ENCODE measurements at places on chromosomes 1 and 21.

DNA sequence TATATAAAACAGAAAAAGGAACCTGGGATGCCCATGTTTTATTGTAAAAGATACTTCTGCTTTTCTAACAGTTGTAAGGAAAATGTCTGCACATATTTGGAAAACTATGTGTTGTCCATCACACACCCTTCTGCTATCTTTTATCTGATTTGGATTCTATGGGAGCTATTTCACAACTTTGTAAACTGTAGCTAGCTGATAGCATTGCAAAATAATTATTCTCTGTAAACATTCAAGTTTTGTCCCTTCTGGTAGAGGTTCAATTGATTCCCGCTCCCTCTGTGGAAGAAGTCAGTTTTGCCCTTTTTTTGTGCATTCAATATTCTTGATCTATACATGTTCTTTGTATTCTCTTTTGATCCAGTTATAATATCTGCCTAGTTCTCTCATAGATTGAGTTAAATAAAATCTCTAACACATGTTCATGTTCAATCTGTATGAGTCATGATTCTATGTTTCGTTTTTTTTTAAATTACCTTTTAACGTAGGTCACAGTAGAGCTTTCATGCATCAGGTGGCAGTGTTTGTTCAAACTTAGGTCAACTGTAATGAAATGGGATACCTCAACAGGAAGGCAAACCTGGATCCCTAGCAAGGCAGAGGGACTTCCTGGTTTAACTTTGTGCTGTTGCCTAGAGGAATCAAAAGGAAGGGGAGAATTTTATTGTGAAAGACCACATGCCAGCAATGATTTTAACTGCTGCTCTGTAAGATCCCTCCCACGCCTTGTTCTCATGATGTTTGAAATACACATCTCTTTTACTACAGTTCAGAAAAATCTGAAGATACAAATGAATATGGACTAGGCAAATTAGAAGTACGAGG, 26.0 kb upstream of the BCL9 start:
- DNase-seq = no peak

DNA sequence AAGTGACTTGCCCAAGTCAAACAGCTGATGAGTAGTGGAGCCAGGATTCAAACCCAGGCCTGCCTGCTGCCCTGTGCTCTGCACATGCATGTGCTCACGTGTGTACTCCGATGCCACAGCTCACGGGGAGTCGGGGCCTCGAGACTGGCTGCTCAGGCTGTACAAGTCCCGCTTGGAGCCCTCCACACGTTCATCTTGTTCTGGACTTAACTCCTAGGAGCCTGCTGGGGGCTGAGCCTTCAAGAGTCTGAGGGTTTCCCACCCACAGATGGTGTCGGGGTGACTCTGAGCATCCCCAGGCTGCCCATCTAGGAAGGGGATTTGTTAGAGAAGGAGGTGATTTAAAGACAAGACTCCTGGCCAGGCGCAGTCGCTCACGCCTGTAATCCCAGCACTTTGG, 35.7 kb upstream of the KDM4A start:
- no peak for DNase-seq

DNA sequence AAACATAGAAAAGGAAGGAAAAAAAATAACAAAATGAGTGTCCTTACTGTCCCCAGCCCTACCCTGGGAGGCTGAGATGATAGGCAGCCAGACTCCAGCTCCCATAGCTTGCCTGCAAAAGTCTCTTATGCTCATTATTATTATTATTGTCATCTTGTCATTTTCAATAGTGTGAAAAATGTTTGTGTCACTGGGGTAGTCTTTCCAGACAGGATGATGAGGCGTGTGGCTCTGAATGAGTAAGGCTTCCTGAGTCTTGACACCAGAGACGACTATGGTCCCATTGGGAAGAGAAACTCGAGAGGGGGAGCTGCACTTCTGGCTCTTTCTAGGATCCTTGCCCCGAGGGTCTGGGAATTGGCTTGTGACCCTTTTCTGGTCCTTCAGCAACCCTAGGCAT, 1.1 kb upstream of the CYB561D1 start:
- no peak for DNase-seq

DNA sequence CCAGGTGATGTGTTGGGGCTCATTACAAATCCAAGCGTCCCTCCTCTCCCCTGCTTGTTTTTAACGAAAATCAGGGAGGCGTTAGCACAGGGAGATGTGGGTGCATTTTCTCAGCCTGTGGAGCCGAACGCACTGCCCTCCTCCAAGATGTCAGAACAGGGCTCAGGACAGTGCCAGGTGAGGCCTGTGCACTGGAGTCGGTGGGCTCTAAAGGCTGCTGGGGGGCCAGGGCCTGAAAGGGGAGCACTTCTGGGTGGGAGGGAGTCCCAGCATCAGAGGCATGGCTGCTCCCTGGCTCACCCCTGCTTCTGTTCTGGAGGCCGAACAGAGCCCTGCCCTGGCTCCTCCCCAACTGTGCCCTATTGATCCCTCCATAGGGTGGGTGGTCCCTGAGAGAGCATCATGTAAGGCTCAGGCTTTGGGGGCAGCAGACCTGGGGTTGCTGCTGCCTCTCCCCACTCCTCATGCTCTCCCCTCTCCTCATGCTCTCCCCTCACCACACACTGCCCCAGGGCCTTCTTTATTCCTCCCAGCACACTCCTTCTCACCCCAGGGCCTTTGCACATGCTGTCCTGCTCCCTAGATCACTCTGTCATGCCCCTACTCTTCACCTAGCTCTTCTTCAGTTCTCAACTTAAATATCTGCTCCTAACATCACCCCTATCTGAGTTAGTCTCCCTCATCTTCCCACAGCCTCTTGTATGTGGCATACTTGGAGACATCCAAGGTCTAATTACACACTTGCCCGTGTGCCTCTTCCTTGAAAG, 725.2 kb downstream of the PTPRU start:
- DNase-seq = no peak

DNA sequence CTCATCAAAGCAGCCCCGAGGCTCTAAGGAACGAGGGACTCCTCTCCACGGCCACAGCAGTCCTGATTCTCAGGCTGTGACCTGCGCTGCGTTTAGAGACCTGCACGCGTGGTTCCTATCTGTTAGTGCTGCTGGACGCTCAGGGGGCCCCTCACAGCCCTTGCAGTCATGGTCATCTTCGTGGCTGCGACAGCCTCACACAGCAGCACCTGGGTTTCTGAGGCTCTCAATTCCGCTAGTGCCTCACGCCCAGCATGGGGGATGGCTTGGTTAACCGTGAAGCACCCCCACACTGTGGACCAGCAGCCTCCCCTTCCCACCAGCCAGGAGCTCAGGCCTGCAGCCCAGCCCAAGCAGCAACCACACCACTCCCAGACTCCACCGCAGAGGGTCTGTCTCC, 7.8 kb downstream of the MORN1 start:
- no peak for DNase-seq

- no peak for DNase-seq
Measured at GRCh38 chr1:229420765-229421164, 13.1 kb downstream of the ACTA1 start.

DNA sequence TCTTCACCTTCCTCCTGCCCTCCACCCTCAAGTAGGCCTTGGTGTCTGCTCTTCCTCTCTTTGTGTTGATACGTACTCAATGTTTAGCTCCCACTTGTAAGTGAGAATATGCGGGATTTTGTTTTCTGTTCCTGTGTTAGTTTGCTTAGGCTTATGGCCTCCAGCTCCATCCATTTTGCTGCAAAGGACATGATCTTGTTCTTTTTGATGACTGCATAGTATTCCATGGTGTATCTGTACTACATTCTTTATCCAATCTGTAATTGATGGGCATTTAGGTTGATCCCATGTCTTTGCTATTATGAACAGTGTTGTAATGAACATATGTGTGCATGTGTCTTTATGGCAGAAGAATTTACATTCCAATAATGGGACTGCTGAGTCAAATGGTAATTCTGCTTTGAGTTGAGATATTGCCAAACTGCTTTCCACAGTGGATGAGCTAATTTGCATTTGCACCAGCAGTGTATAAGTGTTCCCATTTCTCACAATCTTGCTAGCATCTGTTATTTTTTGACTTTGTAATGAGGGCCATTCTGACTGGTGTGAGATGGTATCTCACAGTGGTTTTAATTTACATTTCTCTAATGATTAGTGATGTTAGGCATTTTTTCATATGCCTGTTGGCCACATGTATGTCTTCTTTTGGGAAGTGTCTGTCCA, 272.7 kb downstream of the SDCCAG8 start:
- no peak for DNase-seq

DNA sequence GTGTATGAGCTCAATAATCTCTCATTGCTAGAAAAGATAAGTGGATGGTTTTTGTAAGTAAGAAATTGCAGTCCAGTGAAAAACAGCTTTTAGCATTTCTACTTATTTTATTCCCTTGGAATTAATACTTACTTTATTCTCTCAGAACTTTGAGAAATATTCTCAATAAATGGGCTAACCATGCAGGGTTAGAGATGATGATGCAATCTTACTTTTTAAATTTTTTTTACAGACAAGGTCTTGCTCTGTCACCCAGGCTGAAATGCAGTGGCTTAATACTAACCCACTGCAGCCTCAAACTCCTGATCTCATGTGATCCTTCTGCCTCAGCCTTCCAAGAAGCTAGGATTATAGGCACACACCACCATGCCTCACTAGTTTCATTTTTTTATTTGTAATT, 440.8 kb upstream of the ZP4 start:
- DNase-seq = no peak

DNA sequence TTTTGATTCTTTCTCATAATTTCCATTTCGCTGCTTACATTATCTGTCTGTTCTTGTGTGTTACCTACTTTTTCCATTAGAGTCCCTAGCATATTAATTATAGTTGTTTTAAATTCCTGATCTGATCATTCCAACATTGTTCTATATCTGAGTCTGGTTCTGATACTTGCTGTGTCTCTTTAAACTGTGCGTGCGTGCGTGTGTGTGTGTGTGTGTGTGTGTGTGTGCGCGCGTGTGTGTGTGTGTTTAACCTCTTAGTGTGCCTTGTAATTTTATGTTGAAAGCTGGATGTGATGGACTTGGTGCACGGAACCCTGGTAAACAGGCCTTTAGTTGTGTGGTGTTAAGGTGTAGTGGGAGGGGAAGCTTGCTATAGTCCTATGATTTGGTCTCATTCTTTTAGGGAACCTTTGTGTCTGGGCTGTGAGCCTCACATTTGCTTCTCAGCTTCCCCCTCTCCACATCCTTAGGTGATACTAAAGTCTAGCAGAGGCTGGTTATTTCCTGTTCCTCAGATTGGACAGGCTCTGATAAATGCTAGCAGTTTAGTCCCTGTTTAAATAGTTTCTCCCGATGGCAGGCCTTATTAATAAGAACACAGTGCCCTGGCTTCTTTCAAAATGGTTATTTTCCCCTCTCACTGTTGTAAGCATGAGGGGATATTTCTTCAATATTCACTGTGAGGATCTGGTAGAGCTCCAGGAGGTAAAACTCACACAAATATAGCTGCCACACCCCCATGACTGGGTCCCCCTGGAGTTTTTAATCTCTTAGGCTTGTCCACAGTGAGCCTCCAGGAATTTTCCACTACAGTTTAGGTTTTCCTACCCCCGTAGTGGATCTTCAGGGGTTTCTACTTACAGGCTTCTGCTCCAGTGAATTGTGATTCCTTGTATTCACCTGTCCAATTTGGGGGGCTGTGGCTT, 118.3 kb downstream of the GALNT2 start:
- DNase-seq = no peak

GRCh38 chr1:85148524-85149250, 52.1 kb downstream of the SYDE2 start:
- DNase-seq = no peak

DNA sequence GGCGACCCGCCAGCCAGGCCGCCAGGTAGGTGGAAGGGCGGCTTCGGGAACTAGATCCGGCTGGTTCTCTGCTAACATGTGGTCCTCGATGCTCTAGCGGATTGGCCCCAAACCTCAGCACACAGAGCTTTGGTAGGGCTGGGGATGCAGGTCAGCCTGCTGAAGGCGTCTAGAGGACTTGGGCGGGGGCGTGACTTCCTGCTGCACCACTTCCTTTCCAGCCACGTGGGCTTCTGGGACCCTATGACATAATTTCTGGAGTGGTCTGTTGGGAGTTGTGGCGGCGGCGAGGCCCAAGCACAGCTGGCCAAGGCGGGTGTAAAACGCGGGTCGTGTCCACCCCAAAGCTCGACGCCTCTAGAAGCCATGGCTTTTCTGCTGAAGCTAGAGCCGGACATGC, 124.5 kb downstream of the ATF6 start:
- DNase-seq = no peak

DNA sequence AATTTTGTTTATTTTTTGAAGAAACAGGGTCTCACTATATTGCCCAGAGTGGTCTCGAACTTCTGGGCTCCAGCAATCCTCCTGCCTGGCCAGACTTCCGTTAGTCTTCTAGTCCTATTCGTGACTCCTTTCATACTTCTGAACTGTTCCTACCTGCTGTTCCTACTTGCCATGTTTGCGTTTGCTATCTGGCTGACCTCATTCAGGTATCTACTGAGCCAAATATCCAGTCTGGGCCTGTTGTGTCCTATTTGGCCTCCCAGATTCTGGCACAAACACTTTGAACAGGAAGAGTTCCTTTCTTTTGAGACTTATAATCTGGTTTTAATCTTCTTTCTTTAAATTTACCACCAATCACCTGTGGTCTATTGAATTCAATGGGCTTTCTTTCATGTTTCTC, 6.9 kb upstream of the NR1I3 start:
- no peak for DNase-seq

GRCh38 chr21:39728341-39728740, 16.6 kb upstream of the IGSF5 start:
- DNase-seq = no peak

DNA sequence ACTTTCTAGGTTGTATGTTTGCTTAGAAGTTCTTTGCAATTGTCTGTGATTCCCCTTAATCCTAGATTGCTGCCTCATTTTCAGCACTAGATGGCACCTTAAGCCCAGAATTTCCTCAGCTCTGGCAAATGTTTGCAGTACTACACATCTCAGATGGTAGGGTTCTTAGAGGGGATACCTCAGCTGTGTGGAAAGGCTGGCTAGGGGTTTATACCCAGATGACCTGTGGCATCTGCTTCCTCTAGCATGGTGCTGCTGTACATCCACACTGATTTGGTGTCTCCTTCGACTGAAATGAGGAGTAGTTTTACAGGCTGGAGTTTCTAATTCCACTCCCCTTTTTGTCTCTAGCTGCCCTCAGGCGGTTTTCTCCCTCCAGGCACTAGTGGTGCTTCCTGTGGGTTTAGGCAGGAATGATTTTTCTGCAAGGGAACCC, 23.5 kb downstream of the ASB17 start:
- DNase-seq = no peak

- DNase-seq = no peak
Measured at GRCh38 chr1:236425031-236425663, 31.1 kb downstream of the EDARADD start.
